ENCODE measurements at places on chromosomes 12 and 14.

DNA sequence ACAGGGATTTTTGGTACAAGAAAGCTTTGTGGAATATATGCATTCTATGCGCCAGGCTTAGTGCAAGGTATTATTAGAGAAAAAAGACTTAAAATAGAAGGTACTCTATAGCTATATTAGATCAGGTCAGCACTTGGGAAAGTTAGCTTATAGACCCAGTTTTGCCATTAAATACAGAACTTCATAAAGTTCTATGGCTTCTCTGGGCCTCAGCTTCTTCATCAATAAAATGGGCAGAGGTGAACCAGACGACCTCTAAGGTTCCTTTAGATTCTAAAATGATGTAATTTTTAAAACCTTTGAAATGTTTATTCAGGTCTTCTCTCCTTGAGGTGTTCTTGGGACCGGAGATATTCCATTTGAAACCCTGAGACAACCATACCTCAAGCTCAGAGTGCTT, 7.1 kb downstream of the CNPY2 start:
- no peak for DNase-seq

DNA sequence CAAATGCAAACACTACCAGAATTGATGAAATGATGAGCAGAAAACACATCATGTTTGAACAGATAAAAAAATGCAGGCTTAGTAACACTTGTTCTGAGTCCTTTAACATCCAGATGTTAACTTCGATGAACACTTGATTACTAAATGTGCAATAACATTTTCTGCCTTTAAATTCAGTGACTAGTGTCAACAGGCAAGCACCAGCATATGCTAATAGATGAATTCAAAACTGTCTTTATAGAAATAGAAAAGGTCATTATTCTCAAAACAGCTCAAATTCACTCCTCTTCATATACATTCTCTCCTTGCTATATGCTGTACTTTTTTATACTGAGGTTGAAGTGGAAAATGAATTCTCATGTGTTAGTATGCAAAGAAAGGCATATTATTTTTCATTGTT, at the start of gene TAS2R19:
Gene TAS2R19 (minus strand): TSS at position 101 of the 400 bp plus-strand sequence. CDS start 49 bp downstream, at position 52.
- no peak for DNase-seq

DNA sequence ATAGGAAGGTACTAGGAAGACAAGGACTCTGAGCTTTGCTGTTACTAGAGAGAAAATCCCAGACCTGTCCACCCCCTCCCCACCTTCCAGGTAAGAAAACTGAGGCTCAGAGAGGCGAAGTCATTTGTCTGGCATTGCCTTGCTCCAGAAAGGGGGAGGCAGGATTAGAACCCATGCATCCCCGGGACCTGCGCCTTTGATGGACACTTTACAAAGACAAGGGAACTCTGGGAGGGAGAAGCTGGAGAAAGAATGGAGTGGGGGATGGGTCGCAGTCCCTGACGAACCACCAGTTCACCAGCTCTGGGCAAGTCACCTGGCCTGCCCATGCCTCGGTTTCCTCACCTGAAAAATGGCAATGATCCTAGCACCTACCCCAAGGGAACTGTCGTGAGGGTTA, 10.8 kb downstream of the TRPV4 start:
- DNase-seq = no peak

DNA sequence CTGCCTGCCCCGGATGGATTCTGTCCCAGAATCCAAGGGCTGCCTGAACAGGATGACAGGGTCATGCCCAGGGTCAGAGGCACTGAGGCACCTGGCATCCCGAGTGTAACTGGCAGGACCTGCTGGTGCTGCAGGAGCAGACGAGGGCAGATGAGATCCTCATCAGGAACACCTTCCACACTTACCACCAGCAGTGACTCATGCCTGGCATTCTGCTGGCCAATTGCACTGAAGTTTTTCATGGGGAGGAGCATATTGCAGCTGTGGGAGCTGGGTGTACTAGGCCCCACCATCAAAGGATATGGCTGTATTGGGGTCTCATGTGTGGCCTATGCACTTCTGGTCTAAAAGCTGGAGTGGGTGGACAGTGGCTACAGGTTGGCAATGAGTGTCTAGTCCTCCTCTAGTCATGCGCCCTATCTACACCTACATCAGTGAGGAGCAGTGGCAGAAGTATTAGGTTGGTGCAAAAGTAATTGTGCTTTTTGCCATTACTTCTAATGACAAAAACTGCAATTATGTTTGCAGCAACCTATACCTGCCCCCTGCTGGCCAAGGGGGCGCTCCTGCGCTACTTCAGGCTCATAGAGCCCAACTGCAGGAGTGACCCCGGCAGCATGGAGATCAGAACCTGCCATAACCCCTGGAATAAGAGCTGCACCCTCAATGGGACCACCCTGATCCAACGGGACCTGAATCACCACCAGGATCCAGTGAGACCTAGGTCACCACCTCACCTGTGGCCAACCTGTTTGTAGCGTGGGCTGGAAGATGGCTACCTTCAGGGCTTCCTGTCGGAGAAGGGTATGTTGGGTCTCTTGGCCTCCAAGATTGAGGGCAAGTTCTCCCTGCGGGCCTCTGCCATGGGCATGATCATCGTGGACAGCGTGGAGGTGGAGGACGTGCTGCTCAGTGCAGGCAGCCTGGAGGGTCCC, 8.0 kb upstream of the C12orf42 start:
- peak; percentile 71 for DNase-seq
